ENCODE measurements at places on chromosomes 11 and 22. TPM values are rescaled to one million over a fixed set of nuclear protein-coding genes. Genes with fewer than 3 reads are reported as not detected.

Gene C22orf31
- total RNA-seq = not detected

Gene C11orf21
- total RNA-seq = not detected

Gene MS4A4E
- not detected for total RNA-seq

Gene OR51I2
- not detected for total RNA-seq

Gene TMEM121B
- total RNA-seq = not detected

Gene TMPRSS5
- not detected for total RNA-seq

Gene OR5M8
- total RNA-seq = not detected

Gene PTH
- total RNA-seq = not detected

Gene BRSK2
- total RNA-seq = not detected

Gene CADM1
- total RNA-seq = 4.1 TPM

Data from tracheal epithelial cell (primary cell).